ENCODE measurements at places on chromosomes 7 and 10. TPM values are rescaled to one million over a fixed set of nuclear protein-coding genes. Genes with fewer than 3 reads are reported as not detected.
A peak's percentile ranks its signal among the peaks of the same experiment; 100 is the strongest.

PRSS1 gene
- 1.8 TPM for polyA plus RNA-seq

ITGA8 gene
- 1.7 TPM for polyA plus RNA-seq

TEX36 gene
- polyA plus RNA-seq = not detected

C10orf143 gene
- 4.2 TPM for polyA plus RNA-seq

DNA sequence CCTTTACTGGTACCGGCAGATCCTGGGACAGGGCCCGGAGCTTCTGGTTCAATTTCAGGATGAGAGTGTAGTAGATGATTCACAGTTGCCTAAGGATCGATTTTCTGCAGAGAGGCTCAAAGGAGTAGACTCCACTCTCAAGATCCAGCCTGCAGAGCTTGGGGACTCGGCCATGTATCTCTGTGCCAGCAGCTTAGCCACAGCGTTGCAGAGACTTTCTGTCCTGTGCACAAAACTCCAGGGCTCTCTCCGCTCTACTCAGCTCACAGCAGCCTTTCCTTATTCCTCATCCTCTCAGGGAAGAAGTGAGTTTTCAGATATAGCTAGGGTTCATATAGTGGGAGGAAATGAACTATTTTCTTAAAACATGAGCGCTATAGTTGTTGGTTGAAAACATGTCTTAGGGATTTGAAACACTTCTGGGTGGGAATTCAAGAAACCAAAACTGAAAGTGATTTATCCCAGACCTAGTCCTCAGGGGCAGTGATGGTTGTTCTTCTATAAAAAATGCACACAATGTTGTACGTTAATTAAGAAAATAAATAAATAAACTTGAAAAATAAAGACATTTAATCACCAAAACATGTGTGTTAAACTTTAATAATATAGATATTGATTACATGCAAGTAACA lies 150.2 kb upstream of the PRSS58 start:
- H3K36me3 ChIP-seq = no peaks in the 10 kb centered on the region
- H3K27ac ChIP-seq = no peak overlapping the region
- H3K27me3 ChIP-seq = no peaks in the 10 kb centered on the region

DNA sequence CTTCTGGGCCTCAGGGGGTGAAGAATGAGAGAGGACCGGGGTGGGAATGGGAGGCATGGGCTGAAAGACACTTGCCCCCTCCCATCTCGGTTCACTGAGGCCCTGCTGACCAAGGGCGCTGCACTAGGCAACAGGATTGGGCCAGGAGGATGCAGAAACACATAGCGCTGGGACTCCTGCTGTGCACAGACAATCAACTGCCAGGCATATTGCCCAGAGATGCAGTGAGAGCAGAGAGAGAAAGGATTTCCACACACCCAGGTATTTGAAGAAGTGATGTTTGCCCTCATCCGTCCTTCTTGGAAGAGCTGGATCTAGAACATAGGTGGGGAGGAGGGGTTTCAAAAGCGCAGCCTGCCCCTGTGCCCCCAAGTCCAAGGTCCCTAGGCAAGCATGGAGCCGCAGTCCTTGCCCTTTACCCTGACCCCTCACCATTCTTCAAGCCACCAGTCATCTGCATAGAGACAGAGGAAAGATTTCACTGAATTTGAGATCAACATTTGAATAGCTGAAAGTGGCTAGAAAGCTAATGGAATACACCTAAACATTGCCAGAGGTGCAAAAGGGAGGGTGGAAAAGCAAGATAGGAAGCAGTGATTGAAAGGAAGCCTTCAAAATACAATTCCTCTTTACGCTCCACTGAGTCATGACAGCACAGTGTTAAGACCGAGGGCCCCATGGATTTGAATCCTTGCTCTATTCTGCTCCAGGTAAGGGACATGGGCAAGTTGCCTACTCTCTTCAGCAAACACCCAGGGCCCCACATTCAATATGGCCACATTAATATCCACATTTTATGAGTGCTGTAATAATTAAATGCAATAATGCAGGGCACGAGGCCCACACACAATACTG lies 44.2 kb upstream of the TNS3 start:
- H3K27me3 ChIP-seq = no peaks in the 10 kb centered on the region
- no peak overlapping the region for H3K27ac ChIP-seq
- no peaks in the 10 kb centered on the region for H3K36me3 ChIP-seq

DNA sequence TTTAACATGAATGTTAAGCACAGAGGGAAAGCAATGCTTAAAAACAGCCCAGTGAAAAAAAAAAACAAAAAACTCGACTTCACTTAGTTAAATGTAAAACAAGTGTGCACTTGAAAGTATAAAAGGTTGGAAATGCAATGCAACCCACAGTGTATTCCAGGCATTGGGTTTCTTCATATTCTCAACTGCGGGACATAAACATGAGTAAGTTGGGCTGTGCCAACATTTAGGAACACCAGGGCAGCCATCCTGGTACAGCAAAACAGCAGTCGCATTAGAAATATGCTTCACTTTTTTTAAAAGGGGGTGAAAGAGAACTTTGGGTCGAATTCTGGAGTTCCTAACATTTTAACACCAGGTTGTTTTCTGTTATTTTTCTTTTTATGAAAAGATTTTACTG lies 937 bp downstream of the STEAP1 start:
- peaks cover 6% of the 10 kb centered on the region for H3K4me1 ChIP-seq
- H3K36me3 ChIP-seq = no peaks in the 10 kb centered on the region
- H3K4me3 ChIP-seq = peak overlapping the region; percentile 59
- no peak overlapping the region for H3K27ac ChIP-seq
- DNase-seq = no peak
- no peaks in the 10 kb centered on the region for H3K27me3 ChIP-seq

DNA sequence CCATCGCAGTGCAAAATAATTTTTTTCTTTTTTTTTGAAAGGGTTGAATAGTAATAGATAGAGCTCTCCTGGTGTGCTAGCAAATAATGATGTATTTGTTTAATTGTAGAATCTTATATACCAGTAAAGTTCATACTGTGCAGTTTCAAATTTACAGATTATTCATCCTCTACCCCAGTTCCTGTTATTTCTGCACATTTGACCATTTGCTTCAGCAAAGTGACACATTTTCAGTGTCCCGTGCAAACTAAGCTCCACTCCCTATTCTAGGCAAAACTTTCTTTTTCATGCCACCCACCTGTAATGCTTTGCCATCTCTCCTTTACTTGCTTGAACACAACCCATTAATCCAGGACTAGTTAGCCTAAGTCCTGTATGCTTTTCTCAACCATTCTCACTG lies 43.0 kb downstream of the SHOC2 start:
- DNase-seq = no peak
- H3K36me3 ChIP-seq = no peaks in the 10 kb centered on the region
- H3K27ac ChIP-seq = no peak overlapping the region
- no peaks in the 10 kb centered on the region for H3K4me1 ChIP-seq

- H3K36me3 ChIP-seq = no peaks in the 10 kb centered on the region
- H3K27ac ChIP-seq = no peak overlapping the region
- H3K4me1 ChIP-seq = no peaks in the 10 kb centered on the region
- H3K4me3 ChIP-seq = no peak overlapping the region
Measured at GRCh38 chr7:11294965-11295364, 321.3 kb downstream of the PHF14 start.

DNA sequence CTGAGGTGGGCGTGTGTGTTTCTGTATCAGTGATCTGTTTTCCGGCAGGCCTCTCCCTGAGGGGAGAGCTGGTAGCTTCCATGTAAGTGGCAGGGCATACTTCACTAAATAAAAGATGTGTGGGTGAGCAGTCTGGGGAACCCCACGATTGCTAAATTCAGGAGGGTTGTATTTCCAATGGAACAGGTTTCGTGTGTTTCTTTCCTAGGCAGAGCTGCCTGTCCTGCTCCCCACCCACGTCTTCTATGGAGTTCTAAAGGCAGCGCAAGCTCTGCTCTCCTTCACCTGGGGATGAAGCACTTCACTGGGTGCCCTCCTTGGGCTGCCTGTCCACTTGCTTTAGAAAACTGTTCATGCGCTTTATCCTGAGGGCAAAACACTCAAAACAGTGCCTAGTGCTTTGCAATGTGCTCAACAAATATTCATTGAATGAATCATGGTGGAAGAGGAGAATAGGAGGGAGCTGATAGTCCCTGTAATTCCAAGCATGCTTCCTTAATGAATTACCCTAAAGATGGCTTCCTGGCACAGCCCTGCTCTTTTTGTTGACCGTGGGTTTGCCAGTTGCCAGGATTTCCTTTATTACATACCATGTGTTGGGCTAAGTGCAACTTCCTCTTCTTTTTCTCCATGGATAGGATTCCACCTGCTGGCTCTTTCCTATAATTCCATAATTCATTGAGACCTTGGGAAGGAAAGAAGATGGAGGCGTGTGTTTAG lies 50.6 kb upstream of the SRPK2 start:
- no peak overlapping the region for H3K27ac ChIP-seq
- DNase-seq = no peak
- H3K4me1 ChIP-seq = peaks cover 8% of the 10 kb centered on the region
- no peak overlapping the region for H3K4me3 ChIP-seq
- H3K27me3 ChIP-seq = no peaks in the 10 kb centered on the region

- no peak overlapping the region for H3K4me3 ChIP-seq
- no peaks in the 10 kb centered on the region for H3K27me3 ChIP-seq
- H3K4me1 ChIP-seq = peaks cover 18% of the 10 kb centered on the region
- DNase-seq = no peak
Measured at GRCh38 chr7:33495207-33495606, 365.8 kb downstream of the BBS9 start.
